ENCODE measurements at places on chromosomes 7 and 10.

GRCh38 chr10:133336577-133337369 lies at the start of gene CALY:
CALY (minus strand) TSS chr10:133336896; CDS start chr10:133328989, 7,907 bp downstream.
- no peak for DNase-seq

- DNase-seq: no peak
Observed at GRCh38 chr10:1309617-1310270, 253.6 kb downstream of the WDR37 start.

- no peak for DNase-seq
Observed at GRCh38 chr10:21173802-21174714, 276.9 kb upstream of the NEBL start.

- no peak for DNase-seq
Observed at GRCh38 chr7:37216156-37216852, 232.4 kb downstream of the ELMO1 start.

DNA sequence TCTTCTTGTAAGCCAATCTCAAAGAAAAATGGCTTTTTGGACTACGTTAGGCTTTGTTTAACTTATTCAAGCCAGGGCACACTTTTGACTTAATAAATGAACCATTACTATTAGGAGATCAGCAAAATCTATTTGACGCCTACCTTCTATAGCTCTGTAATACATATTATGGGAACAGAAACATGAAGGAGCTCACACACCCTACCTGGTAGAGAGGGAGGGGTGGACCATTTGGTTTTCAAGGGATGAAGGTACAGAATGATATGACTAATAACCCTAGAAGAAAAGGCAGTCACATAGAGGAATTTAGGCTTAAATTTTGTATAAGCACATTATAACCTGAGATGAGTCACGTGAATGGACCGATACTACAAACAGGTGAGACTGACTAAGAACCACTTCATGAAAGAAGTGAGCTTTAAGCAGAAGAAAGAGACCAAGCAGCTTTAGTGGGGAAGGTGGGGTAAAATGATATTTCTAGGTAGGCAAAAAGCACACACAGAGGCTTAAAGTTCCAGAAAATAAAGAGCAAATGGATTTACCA lies 106.8 kb upstream of the CTTNBP2 start:
- no peak for DNase-seq

GRCh38 chr10:24435374-24435773 lies 226.4 kb downstream of the KIAA1217 start:
- DNase-seq: no peak

GRCh38 chr7:74231232-74231590 lies 21.4 kb downstream of the LAT2 start:
- no peak for DNase-seq

Measured in NCI-H446 treated with DMSO at 0.1 percent for 48 hours (cell line).